HS-5 (cell line): ENCODE measurements at places on chromosomes 4 and X.
A peak's percentile ranks its signal among the peaks of the same experiment; 100 is the strongest.

- no peak for DNase-seq
These were observed 58.5 kb downstream of the ANTXR2 start for GRCh38 chr4:80014531-80014930.

- DNase-seq = no peak
These were observed 76.2 kb downstream of the MTMR1 start for GRCh38 chrX:150769408-150769807.

- DNase-seq = no peak
These were observed 8.4 kb downstream of the NIPAL1 start for GRCh38 chr4:48025005-48025404.

GRCh38 chr4:123936621-123937043, 540.0 kb downstream of the SPRY1 start:
- DNase-seq = no peak

DNA sequence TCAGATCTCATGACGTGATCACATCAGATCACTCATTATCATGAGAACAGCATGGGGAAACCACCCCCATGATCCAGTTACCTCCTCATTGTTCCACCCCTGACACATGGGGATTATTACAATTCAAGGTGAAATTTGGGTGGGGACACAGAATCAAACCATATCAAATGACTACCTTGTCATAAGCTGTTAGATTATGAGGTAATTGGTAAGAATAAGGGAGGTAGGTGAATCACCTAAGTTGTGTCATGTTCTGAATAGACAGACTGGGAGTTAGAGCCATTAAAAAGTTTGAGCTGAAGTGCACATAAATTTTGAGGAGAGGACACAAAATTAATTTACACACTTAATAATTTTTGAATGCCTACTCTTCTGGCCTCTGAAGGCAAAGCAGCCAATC, 24.7 kb downstream of the SLC9B1 start:
- DNase-seq = no peak

DNA sequence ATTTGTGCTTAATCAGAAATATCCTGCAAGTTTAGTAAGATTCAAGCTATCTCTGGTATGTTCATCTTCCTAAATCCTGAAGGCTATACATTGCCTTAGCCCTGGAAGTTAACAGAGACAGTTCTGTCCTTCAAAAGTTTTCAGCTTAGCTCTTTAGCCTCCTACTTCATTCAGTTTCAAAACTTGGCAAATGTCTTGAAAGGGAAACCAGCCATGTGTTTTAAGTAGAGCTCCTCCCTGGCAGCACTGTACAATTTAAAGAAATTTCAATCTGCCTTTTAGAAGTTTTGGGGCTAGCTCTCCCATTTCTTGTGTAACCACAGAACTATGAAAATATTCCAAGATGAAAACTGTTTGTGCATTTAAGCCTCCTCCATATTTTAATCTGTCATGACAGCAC, 47.0 kb downstream of the FANCB start:
- DNase-seq = no peak

GRCh38 chr4:14967982-14968381, 34.3 kb upstream of the CPEB2 start:
- peak; percentile 2 for DNase-seq

DNA sequence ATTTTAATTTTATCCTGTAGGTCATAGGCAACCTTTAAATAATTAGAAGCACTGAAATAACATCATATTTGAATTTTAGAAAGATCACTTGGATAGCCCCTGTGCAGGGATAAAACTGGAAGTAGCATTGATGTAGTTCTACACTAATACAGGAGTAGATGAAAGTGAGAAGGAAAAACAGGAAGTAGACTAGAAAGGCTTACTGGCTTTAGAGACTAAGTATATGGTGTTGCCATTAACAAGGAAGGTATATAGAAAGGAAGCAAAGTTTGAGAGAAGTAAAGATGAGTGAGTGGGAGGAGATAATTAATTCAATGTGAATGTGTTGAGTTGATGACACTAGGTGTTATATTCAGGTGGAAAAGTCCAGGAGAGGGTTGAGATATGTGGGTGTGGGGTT, 73.1 kb upstream of the EPGN start:
- DNase-seq = no peak
